K562 (cell line): ENCODE measurements at places on chromosomes 7 and 10. TPM values are rescaled to one million over a fixed set of nuclear protein-coding genes. Genes with fewer than 3 reads are reported as not detected.

GRCh38 chr7:110607050-110607857 is 483.7 kb upstream of the LRRN3 start:
- H3K4me1 ChIP-seq: no peaks in the 10 kb centered on the region
- H3K4me3 ChIP-seq: no peak overlapping the region
- DNase-seq: no peak

GRCh38 chr7:38476764-38477163 is 154.4 kb downstream of the AMPH start:
- no peak overlapping the region for H3K4me3 ChIP-seq
- H3K4me1 ChIP-seq: no peaks in the 10 kb centered on the region
- H3K27me3 ChIP-seq: no peaks in the 10 kb centered on the region; the same call in 2 of the 3 replicates
- H3K36me3 ChIP-seq: no peaks in the 10 kb centered on the region
- DNase-seq: no peak

GRCh38 chr7:1883031-1883761 is 213.1 kb downstream of the ELFN1 start:
- peak; percentile 63 for DNase-seq
- H3K4me1 ChIP-seq: peaks cover 30% of the 10 kb centered on the region
- H3K27ac ChIP-seq: peak overlapping the region; percentile 55

DNA sequence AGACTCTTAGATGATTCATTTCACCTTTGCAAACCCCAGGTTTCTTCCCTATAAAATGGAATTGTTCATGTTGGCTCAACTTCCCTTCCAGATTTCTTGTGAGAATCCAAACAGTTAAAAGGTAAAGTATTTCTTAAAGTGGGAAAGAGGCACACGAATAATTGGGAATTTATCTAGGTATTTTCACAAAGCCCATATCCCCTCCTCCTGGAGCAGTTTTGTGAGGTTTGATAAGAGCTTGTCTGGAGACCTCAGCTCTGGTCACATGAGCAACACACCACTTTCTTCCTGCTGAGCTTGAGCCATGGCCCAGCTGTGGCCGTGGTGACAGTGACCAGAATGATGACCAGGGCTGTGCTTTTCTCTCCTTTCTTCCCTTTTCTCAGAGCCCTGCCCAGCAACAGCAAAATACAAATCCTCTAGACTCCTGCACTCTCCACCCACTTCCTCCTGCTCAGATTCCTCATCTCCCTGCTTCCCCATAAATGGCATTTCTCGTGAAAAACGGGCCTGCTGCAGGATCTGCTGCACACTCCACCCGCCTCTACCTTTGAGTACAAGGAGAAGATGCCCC is 87.7 kb downstream of the PIK3CG start:
- H3K4me3 ChIP-seq: no peak overlapping the region
- H3K27ac ChIP-seq: peak overlapping the region; percentile 45
- peak; percentile 72 for DNase-seq
- peaks cover 19% of the 10 kb centered on the region for H3K4me1 ChIP-seq

Gene PLCE1
- total RNA-seq: 0.02 and 0.04 TPM in 2 replicates

Gene SLC39A12
- total RNA-seq: not detected in 2 replicates
